ENCODE measurements at places on chromosomes 1 and 21.
A peak's percentile ranks its signal among the peaks of the same experiment; 100 is the strongest.

GRCh38 chr1:72397786-72398185 lies 115.4 kb upstream of the NEGR1 start:
- H3K4me1 ChIP-seq = no peaks in the 10 kb centered on the region
- H3K27me3 ChIP-seq = no peaks in the 10 kb centered on the region
- no peak for DNase-seq
- no peak overlapping the region for H3K4me3 ChIP-seq

DNA sequence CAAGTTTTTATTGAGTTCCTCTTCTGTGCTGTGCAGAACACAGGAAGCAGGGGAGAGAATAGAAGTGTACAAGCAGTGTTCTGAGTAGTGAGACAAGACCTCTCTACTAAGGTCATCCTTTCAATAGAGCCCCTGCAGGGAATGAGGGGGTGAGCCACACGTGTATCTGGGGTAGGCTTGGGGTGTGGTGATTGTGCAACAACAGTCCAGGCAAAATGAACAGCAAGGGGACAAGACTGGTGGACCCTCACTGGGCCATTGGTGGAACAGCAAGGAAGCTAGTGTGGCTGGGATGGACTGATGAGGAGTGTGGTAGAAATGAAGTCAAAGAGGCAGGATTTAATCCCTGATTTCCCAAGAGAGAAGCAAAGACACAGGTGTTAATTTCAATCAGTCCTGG lies 8.2 kb upstream of the BMP8A start:
- H3K4me1 ChIP-seq = no peaks in the 10 kb centered on the region
- peaks cover 55% of the 10 kb centered on the region for H3K36me3 ChIP-seq
- no peak for DNase-seq
- no peak overlapping the region for H3K4me3 ChIP-seq
- H3K27me3 ChIP-seq = no peaks in the 10 kb centered on the region

- H3K36me3 ChIP-seq = no peaks in the 10 kb centered on the region
- no peak overlapping the region for H3K4me3 ChIP-seq
- DNase-seq = no peak
- peaks cover 18% of the 10 kb centered on the region for H3K4me1 ChIP-seq
- no peaks in the 10 kb centered on the region for H3K27me3 ChIP-seq
Observed at GRCh38 chr1:206037581-206037980, 13.9 kb upstream of the CTSE start.

- H3K4me3 ChIP-seq = no peak overlapping the region
- H3K27me3 ChIP-seq = no peaks in the 10 kb centered on the region
- no peak for DNase-seq
- no peak overlapping the region for H3K27ac ChIP-seq
Observed at GRCh38 chr1:15245593-15246360, 1.2 kb upstream of the FHAD1 start.

GRCh38 chr1:155974208-155975115 lies 3.9 kb downstream of the ARHGEF2 start:
- H3K4me3 ChIP-seq = peak overlapping the region; percentile 87
- no peaks in the 10 kb centered on the region for H3K27me3 ChIP-seq
- peaks cover 22% of the 10 kb centered on the region for H3K36me3 ChIP-seq
- H3K27ac ChIP-seq = peak overlapping the region; percentile 86

GRCh38 chr1:39922251-39922688 lies 20.6 kb upstream of the MYCL start:
- H3K4me1 ChIP-seq = no peaks in the 10 kb centered on the region
- H3K36me3 ChIP-seq = no peaks in the 10 kb centered on the region
- no peak overlapping the region for H3K27ac ChIP-seq

DNA sequence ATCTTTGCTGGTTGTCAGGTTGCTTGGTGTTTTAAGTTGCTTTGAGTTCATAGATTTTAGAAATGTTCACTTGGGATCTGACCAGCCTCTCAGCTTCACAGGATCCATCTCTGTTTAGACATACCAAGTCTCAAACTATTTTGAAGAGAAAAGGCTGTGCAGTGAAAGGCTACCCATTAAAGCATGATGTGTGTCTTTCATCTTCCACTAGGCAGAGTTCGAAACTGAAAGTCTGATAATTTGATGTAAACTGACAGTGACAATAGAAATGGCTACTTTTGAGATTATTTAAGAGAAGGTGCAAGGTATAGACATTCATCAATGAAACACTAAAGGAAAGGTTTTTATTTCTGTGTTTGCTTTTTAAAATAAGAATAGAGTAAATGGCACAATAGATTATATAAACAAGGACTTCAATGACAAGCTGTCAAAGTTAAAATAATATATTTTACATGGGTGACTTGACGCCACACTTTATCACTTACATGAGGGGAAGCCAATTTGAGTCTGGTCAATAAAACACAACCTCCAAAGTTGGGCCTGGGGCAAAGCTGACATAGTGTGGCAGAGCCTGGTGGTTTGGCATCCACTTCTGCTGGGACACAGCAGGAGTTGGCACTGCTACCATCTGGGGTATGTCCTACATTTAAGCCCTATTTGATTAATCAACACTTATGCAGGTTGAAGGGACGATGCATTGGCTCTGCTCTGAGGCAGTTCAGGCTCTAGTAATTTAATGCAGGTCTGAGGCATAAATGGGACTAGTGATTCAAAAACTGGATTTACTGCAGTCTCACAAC lies 197.7 kb downstream of the CRB1 start:
- no peak for DNase-seq
- no peak overlapping the region for H3K27ac ChIP-seq
- no peak overlapping the region for H3K4me3 ChIP-seq
- no peaks in the 10 kb centered on the region for H3K4me1 ChIP-seq
- no peaks in the 10 kb centered on the region for H3K36me3 ChIP-seq
- no peaks in the 10 kb centered on the region for H3K27me3 ChIP-seq

- H3K4me3 ChIP-seq = no peak overlapping the region
- H3K27ac ChIP-seq = no peak overlapping the region
Observed at GRCh38 chr1:209104646-209105045, 478.9 kb upstream of the CAMK1G start.

GRCh38 chr1:43824795-43825194 lies 108.8 kb upstream of the ARTN start:
- H3K27me3 ChIP-seq = no peaks in the 10 kb centered on the region
- H3K4me3 ChIP-seq = no peak overlapping the region
- no peak for DNase-seq
- H3K27ac ChIP-seq = no peak overlapping the region
- H3K4me1 ChIP-seq = peaks cover 3% of the 10 kb centered on the region

GRCh38 chr1:32770741-32771548 lies 46.2 kb downstream of the YARS1 start:
- no peak for DNase-seq
- H3K4me1 ChIP-seq = peaks cover 9% of the 10 kb centered on the region

GRCh38 chr1:154075746-154076145 lies 79.1 kb downstream of the NUP210L start:
- H3K27ac ChIP-seq = no peak overlapping the region
- H3K4me1 ChIP-seq = no peaks in the 10 kb centered on the region
- H3K36me3 ChIP-seq = no peaks in the 10 kb centered on the region
- H3K4me3 ChIP-seq = no peak overlapping the region
- no peaks in the 10 kb centered on the region for H3K27me3 ChIP-seq

GRCh38 chr1:226821719-226822085 lies 48.7 kb upstream of the PSEN2 start:
- no peaks in the 10 kb centered on the region for H3K36me3 ChIP-seq
- DNase-seq = no peak
- H3K4me1 ChIP-seq = no peaks in the 10 kb centered on the region
- no peak overlapping the region for H3K27ac ChIP-seq
- no peak overlapping the region for H3K4me3 ChIP-seq

DNA sequence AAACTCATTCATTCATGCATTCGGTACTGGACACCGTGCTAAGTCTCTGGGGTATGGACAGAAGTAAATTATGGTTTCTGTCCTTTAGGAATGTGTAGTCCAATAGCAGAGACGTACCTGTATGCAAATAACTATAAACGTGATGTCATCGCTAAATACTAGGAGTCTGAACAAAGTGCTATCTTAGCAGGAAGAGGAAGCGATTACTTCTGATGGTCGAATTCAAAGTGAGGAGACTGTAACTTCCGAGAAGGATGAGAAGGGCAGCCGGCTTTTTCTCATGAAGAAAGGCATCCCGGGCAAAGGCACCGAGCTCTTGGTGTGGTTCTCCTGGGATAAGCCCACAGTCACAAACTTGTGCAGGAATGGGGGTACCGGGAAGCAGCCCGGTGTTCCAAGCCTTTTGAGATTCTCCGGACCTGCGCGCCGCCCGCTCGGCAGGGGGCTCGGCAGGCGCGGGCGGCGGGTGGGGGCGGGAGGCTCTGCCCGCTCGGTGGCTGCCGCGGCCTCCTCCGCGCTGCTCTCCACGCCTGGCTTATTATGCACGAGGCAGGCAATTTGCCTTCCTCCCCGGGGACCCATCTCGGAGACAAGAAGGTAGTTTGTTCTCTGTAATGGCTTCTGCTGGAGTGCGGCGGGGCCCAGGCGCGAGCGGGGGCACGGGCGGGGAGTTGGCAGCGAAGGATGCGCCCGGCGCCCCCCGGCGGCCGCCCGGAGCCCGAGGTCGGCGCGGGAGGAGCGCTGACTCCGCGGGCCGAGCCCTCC lies 67.5 kb upstream of the CD1D start:
- no peaks in the 10 kb centered on the region for H3K36me3 ChIP-seq
- DNase-seq = no peak
- H3K4me1 ChIP-seq = peaks cover 11% of the 10 kb centered on the region
- peak overlapping the region; percentile 32 for H3K4me3 ChIP-seq

- H3K36me3 ChIP-seq = peaks cover 25% of the 10 kb centered on the region
- H3K27me3 ChIP-seq = no peaks in the 10 kb centered on the region
- no peak overlapping the region for H3K4me3 ChIP-seq
Observed at GRCh38 chr21:37153935-37154350, 80.9 kb downstream of the TTC3 start.

GRCh38 chr1:231037585-231038517 lies 2.2 kb downstream of the FAM89A start:
- H3K36me3 ChIP-seq = no peaks in the 10 kb centered on the region
- no peak overlapping the region for H3K27ac ChIP-seq
- H3K4me3 ChIP-seq = no peak overlapping the region
- DNase-seq = no peak
- H3K4me1 ChIP-seq = peaks cover 13% of the 10 kb centered on the region

DNA sequence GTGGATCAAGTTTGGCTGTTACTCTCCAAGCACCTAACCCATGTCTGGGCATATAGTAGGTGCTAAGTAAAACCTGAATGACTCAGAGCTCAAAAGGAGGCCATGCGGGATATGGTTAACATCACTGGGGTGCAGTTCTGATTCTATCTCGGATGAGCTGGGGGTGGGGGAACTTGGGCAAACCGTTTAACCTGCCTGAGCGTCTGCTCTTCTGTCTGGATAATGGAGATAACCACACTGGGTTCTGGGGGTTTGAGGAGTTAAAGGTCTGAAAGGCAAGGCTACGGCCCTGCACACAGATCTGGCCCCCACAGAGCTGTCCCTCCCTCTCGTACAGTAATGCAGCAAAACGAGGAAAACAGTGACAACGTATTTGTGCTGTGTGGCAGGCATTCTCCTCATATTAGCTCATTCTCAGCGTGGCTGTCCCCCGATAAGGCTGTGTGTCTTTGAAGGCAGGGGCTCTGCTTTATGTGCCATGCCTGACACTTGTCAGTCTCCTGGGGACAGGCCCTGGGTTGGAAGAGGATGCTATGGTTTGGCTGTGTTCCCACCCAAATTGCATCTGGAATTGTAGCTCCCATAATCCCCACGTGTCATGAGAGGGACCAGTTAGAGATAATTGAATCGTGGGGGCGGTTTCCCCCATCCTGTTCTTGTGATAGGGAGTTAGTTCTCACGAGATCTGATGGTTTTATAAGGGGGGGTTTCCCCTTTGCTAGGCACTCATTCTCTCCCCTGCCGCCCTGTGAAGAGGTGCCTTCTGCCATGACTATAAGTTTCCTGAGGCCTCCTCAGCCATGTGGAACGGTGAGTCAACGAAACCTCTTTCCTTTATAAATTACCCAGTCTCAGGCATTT lies 6.8 kb upstream of the ALDH4A1 start:
- H3K36me3 ChIP-seq = peaks cover 49% of the 10 kb centered on the region
- H3K4me3 ChIP-seq = no peak overlapping the region
- H3K4me1 ChIP-seq = no peaks in the 10 kb centered on the region
- no peak for DNase-seq

- no peaks in the 10 kb centered on the region for H3K27me3 ChIP-seq
- H3K27ac ChIP-seq = peak overlapping the region; percentile 19
- DNase-seq = no peak
- no peaks in the 10 kb centered on the region for H3K36me3 ChIP-seq
Observed at GRCh38 chr1:12436345-12436658, 181.7 kb downstream of the DHRS3 start.

GRCh38 chr1:209926045-209926444 lies 12.0 kb upstream of the SYT14 start:
- no peak overlapping the region for H3K4me3 ChIP-seq
- no peaks in the 10 kb centered on the region for H3K4me1 ChIP-seq
- H3K27me3 ChIP-seq = no peaks in the 10 kb centered on the region
- H3K27ac ChIP-seq = no peak overlapping the region
- H3K36me3 ChIP-seq = no peaks in the 10 kb centered on the region
- no peak for DNase-seq

DNA sequence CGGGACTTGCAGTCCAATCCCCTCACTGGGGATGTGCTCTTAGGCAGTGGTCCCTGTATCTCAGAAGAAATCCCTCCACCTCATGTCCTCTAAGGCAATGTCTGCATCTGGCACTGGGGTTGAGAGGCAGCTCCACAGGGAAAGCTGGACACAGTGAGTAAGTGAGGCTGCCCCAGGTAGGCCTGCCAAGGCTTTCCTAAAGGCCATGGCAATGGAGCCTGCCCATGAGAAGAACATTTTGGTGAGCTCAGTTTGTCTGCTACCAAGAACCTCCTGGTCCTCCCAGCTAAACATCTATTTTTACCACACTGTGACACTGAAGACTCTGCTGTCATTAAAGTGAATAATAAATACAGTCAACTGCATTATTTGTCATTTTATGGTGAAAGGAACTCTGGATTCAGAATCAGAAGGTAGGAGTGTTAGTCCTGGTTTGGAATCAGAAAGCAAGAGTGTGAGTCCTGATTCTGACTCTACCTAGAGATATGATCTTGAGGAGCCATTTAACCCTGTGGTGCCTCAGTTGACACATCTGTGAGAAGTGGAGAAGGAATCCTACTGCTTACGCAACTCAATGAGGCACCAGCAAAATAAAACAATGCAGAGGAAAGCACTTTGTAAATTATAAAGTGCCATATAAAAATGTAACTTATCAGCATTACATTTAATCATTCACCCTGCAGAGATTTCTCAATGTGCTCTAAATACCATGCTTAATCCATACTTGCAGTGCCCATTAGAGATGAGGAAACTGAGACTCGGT lies 41.0 kb downstream of the TBX15 start:
- DNase-seq = no peak
- no peaks in the 10 kb centered on the region for H3K4me1 ChIP-seq
- no peaks in the 10 kb centered on the region for H3K27me3 ChIP-seq
- no peak overlapping the region for H3K4me3 ChIP-seq
- no peak overlapping the region for H3K27ac ChIP-seq

GRCh38 chr1:47810964-47811682 lies 186.1 kb downstream of the TRABD2B start:
- DNase-seq = no peak
- H3K4me3 ChIP-seq = no peak overlapping the region
- H3K4me1 ChIP-seq = no peaks in the 10 kb centered on the region
- no peaks in the 10 kb centered on the region for H3K36me3 ChIP-seq
